Pancreas (tissue), 10 donors: ENCODE measurements at places on chromosomes 4 and X. TPM values are rescaled to one million over a fixed set of nuclear protein-coding genes. Genes with fewer than 3 reads are reported as not detected.

The NEK1 gene
- total RNA-seq = 4.3 TPM

The ABCG2 gene
- total RNA-seq = 0.58 TPM

The LIAS gene
- 7.5 TPM for total RNA-seq

The ZNF157 gene
- total RNA-seq = 0.28 TPM

The CXCL1 gene
- total RNA-seq = 30.0 TPM

The TRPC5OS gene
- not detected for total RNA-seq

The ITGB1BP2 gene
- 0.31 TPM for total RNA-seq

The FDCSP gene
- total RNA-seq = not detected

The TCEAL7 gene
- 0.12 TPM for total RNA-seq

- DNase-seq = no peak
These were observed 42.5 kb downstream of the VGLL1 start for GRCh38 chrX:136574548-136574947.

DNA sequence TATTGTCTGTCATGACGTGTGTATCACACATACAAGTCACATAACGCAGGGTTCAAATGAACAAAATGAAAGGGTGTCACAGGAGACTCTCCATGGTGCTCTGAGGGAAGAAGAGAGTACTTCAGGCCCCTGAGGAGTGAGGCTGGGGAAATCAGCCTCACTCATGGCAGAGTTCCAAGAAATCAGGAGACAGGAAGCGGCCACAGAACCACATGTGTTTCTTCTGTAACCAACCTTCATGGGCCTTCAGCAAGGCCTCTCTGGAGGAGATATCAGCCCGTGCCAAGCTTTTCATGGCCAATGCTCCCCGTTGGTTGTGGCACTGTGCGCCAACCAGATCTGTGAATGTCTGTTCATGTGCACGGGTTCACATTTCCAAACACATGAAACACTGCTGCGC lies 76.0 kb downstream of the NAT8L start:
- DNase-seq = no peak

DNA sequence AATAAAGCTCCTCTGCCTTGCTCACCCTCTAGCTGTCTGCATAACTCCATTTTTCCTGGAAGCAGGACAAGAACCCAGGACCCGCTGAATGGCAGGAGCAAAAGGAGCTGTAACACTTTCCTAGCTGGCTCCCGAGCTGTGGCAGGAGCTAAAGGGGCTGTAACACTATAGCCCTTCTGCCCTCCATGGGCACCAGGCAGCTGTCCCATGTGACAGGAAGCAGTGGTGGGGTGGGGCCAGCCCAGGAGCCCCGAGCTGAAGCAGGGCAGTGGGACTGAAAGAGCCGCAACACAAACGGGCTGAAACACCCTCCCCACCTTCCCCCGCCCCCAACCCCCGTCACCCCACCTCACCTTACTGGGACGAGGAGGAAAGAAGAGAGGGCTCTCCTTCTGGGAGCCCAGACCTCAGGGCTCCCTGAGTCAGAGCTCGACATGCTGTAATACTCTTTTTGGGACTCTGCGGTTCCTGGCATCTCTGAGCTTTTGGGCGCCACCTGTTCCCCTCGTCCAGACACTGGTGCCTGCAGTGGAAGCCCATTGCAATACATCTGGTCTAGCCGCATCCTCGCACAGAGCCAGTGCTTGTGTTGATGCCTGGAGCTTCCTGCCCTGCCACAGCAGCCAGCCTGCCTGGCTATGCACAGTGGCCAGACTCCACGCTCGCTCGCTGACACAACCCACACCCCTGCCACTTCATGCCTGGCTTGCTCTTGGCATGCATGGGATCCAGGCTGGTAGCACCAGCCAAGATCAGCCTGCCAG lies 39.4 kb downstream of the PPM1K start:
- DNase-seq = no peak

- no peak for DNase-seq
These were observed 249.4 kb downstream of the ARHGAP10 start for GRCh38 chr4:147981305-147981704.

- DNase-seq = no peak
These were observed 52.8 kb upstream of the RHOH start for GRCh38 chr4:40143926-40144508.

GRCh38 chr4:10613926-10614478 lies 70.6 kb downstream of the CLNK start:
- DNase-seq = no peak

GRCh38 chrX:55758033-55758432 lies 40.5 kb downstream of the RRAGB start:
- no peak for DNase-seq

DNA sequence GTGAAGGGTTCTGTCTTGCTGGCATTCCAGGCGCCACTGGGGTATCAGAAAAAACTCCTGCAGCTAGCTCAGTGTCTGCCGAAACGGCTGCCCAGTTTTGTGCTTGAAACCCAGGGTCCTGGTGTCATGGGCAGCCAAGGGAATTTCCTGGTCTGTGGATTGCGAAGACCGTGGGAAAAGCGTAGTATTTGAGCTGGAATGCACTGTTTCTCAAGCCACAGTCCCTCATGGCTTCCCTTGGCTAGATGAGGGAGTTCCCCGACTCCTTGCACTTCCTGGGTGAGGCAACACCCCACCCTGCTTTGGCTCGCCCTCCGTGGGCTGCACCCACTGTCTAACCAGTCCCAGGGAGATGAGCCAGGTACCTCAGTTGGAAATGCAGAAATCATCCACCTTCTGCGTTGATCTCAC lies 40.1 kb downstream of the NOP14 start:
- DNase-seq = no peak

DNA sequence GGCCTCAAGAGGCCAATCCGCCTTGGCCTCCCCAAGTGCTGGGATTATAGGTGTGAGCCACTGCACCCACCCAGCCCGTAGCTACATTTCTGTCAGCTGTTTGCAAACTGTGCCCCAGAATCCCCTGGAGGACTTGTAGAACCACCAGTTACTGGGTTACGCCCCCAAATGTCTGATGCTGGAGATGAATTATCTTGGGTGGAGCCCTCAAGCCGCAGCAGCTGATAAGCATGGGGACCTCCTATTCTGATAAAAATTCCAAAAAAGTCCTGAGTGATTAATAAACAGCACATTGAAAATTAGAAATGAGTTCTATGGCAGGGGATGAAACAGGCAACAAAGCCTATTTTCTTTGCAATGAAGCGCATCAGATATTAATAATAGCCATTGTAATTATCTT lies 105.0 kb downstream of the PTTG2 start:
- no peak for DNase-seq

GRCh38 chr4:62075521-62075920 lies 875.4 kb downstream of the ADGRL3 start:
- no peak for DNase-seq

DNA sequence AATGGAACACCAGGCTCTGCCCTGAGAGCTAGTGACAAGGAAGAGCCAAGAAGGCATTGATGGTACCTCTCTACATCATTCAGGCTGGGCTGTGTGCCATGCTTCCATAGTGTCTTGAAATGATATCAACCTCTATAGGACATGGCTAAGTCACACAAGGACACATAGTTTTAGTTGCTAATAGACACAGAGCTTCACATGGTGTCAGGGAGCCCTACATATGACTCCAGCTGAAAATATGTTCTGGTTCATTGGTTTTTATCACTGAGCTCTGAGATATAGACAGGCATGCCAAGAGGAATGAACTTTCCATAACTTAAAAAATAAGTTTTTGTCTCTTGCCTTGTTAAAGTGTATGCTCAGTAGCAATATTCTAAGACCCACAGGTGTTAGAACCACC lies 72.1 kb upstream of the PRKG2 start:
- no peak for DNase-seq

GRCh38 chr4:126856906-126857305 lies 775.9 kb upstream of the INTU start:
- DNase-seq = no peak

DNA sequence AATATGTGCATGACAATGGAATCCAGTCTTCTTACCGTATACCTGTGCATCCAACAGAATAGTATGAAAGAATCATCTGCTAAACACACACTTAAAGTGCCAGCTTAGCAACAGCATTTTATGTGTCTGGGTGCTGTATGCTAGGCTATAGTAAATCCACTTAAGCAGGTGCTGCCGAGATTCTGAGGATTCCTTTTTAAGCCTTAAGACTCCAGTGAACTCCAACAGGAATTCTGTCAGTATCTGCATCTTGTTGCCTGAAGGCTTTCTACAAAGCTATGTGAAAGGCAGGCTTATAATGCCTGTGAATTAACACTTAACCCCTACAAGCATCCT lies 1076.4 kb upstream of the PABPC4L start:
- no peak for DNase-seq

DNA sequence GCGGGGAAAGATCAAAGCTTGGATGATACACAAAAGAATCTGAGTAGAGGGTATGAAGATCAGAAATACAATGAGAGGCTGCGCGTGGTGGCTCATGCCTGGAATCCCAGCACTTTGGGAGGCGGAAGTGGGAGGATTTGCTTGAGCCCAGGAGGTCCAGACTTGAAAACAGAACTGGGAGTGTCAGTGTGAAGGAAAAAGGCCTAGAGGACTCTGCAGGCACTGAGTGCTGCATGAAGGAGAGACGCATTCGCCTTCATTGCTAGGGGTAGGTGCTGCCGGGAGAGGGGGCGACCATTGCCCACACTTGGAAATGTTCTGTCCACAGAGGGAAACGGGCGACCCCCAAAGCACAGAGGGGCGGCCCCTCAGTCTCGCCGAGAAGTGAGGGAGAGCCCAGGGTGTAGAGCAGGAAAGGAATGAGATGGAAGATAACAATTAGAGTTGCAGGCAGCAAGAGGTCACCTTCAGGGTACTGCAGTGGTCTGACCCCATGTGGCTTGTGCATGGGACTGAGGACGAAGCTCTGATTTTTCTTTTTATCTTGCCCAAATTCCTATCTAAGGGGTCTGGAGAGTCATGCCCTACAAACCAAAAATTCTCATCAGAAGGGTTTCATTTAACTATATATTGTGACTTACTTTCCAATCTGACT lies 31.8 kb upstream of the ARSD start:
- no peak for DNase-seq

GRCh38 chr4:84841435-84841834 lies 125.1 kb downstream of the WDFY3 start:
- no peak for DNase-seq

DNA sequence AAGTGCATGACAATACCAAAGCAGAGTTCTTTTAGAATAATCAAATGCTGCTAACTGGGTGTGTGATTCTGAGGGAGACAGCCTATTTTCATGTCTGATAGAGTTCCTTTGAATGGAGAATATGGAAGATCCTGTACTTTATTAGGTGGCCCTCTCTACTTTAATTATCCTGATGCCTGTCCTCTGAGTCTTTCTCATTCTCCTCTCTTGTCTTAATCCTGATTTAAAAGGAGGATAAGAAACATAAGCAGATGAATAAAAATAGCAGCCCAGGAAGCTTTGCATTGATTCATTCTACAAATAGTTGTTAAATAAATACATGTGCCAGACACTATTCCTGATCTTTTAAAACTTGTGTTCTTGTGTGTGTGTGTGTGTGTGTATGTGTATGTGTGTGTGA lies 387.3 kb downstream of the SPRY1 start:
- DNase-seq = no peak

DNA sequence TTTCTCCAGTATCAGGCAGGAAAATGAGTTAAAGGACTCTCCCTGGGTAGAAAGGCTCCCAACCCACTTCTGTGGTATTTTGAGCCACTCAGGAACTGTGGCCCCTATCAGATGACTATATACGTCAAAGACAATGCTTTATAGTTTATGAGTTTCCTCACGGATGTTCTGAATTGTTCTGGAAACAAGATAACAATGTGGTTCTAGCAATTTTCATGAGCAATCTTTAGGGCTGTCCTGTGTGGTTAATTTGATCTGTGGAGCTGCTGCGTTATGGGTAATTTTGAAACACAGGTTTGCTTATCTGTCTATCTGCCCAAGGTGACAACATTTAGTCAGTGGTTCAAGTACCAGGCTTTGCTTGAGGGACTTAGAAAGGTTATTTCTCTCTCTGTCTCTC lies 46.7 kb upstream of the IL2 start:
- no peak for DNase-seq

GRCh38 chr4:145934434-145935047 lies 4.1 kb downstream of the ZNF827 start:
- DNase-seq = no peak

DNA sequence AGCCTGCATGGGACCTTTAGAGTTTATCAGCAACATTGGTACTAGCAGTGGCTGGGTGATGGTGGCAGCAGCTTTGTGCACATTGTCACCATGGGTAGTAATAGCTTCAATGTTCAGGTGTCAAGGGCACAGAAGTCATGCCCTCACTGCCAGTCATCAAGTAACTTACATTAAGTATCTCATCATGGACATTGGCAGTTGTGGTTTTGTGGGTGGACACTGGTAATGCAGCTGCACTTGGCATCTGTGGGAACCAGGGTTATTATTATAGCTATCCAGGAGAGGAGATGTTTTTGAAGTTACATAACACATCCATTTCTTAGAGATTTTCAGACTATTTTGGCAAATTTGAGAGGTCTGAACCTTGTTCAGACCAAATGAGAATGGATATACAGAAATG lies 243.2 kb upstream of the NOCT start:
- DNase-seq = no peak

DNA sequence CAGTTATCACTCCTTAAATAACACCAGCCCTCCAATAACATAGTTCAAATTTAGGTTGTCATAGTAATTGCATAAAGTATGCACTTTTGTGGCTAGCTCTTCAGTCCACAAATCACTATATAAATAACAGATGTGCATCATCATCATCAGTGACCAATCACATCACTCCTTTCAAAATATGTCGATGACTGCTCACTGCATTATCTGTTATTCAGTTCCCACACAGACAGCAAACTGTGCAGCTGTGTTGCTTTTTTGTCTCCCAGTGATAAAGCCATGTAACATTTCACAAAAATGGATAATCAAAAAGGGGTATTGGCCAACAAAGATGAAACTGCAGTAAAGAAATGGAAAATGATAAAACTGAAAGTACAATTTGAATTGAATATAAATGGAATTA lies 205.4 kb downstream of the DCLK2 start:
- DNase-seq = no peak
